Astrocyte (in vitro differentiated cells and primary cell): ENCODE measurements at places on chromosomes 2 and 18.

DNA sequence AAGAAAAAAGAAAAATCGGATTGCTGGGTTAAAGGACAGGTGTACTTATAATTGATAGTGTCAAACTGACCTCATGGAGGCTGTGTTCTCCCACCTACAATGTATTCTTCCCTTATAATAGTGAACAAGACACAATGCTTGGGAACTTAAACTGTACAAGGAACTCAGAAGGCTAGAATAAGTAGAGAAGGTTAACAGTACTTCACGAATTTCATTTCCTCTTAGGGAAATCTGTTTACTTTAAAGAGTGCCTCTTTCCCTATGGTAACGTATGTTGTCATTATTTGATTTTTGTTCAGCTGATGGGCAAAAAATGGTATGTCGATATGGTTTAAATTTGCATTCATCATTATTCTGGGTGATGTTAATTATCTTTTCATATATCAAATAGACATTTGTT is 9.2 kb upstream of the HK2 start:
- DNase-seq = no peak

DNA sequence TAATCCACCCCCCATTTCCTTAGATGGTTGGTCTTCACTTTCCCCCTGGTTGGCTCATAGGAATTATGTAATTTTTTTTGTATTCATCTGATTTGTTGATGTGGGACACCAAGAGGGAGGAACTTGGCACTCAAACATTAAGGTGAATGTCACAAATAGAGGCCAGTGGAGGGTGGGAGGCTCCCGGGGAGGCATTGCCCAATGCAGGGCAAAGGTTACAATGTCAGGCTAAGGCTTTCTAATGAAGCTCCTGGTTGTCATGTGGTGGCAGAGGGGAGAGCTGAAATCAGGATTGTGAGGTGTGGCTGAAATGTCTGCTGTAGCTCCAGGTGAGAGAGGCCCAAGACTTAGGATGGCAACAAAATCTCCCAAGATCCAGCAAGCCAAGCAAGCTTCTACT is 42.7 kb downstream of the MPHOSPH10 start:
- DNase-seq = no peak

- peak; percentile 55 for DNase-seq
Measured at GRCh38 chr2:175807031-175807873, 194.8 kb downstream of the LNPK start.

DNA sequence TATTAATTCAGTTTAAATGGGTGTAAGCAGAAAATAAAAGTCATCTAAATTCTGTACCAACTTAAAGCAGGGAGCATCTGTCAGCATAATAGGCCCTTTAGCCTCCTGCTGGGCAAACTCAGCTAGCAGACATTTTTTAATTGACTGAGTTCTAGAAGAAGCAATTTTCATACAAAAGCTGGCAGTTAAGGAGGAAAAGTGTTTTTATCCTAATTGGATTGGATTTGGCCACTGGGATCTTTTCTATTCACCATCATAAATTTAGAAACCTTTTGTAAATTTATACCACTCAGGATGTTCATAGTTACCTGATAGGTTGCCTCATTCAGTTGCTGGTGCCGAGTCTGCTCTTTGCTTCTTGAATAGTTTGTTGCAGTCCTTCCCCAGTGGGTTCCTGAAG is 262.7 kb upstream of the FSIP2 start:
- no peak for DNase-seq

GRCh38 chr2:173983391-173983871 is 18.3 kb upstream of the SP3 start:
- no peak for DNase-seq

DNA sequence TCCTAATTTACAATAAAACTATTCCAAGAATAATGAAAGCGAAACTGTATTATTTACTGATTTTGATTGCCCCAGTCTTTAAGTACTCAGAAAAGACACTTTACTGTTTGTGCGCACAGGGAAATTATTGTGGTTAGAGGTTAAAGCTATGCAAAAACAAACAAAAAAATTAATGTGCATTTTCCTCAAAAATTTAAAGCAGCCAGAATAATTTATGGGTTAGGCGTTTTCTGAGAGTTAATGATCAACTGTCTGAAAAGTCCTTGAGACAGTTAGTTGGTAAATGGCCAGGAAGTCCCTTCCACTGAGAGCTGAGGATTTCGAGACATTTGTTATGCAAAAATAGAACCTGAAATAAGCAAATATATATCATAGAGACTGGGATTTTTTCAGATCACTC is 143.3 kb downstream of the IRS1 start:
- DNase-seq = peak; percentile 55

DNA sequence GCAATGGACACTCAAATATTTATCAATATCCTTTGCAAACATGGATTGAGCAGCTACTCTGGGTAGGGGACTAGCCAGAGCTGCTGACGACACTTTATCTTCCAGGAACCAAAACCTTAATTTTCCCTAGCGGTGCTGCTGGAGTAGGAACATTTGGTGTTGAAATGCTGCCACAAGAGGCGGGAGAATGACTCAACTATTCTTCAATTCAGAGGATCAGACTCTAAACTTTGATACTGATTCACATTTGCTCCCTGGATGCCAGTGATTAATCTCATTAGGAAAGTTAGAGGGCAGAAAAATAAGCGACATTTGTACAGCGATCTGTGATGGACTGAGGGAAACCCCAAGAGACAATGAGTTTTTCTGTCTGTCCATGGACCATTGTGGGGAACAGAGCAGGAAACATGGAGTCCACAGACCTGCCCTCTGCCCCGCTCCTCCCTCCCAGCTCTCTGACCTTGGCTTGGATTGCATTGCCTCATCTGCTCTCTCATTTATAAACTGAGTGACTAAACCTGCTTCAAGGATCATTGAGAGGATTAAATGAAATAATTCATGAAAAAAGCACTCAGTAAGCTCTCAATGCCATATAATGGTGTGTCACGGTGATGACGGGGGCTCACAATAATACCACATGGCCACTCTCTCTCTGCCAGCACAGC is 12.6 kb upstream of the EPB41L3 start:
- peak; percentile 69 for DNase-seq

- DNase-seq = no peak
Measured at GRCh38 chr2:101146535-101146934, 4.6 kb downstream of the TBC1D8 start.

DNA sequence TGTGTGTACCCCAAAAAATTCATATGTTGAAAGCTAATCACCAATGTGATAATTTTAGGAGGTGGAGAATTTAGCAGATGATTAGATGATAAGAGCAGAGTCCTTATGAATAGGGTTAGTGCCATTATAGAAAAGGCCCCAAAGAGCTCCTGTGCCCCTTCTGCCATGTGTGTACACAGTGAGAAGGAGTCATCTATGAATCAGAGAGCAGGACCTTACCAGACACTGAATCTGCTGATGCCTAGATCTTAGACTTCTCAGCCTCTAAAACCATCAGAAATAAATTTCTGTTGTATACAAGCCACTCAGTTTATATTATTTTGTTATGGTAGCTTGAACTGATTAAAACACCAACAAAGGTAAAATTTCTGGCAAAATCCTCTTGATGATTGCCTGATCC is 560.0 kb upstream of the CDH2 start:
- no peak for DNase-seq

DNA sequence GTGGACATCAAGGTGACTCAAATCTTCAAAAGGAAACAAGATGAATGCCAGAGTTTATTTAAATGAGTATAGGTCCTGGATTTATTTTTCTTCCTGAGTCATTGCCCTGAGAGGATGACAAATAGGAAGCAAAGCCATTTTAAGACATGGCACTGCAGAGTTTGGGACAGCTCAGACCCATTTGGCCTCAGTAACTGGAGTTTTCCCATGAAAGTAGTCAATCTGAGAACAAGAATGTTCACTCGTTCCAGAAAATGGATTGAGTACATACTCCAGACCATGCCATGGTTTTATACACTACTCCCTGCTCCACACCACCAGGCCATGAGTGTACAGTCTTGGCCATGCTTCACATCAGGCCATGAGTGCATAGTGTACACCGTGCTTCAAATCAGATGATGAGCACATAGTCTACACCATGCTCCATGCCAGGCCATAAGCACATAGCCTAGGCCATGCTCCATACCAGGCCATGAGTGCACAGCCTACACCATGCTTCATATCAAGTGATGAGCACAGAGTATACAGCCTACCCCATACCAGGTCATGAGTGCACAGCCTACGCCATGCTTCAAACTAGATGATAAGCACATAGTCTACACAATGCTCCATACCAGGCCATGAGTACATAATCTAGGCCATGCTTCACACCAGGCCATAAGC is 202.4 kb downstream of the FBXO15 start:
- peak; percentile 49 for DNase-seq

DNA sequence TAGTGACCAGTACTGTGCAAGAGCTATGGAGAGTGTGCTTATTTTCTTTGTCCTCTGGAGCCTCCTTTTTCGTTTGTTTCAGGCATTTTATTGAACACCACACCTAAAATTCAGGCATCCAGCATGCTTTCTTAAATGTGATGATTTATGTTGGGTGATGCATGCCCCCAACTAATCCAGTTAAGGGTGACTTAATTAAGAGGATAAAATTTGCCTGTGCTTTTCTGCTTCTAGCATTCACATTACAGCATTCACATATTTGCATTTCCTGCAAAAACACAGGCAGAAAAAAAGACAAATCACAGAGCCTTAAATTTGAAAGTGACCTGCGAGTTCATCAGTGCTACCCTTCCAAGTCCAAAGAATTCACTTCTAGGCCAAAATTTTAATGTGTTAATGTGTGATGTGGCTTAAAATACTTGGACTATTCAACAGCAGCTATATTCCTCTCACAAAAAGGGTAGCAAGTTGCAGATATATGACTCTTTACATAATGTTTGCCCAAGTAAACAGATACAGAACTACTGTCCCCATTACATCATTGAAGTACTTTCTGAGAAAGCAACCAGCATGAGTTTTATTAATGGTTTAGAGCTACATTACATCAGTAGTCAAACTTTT is 286.5 kb downstream of the THSD7B start:
- DNase-seq = no peak

- peak; percentile 12 for DNase-seq
Measured at GRCh38 chr2:5250482-5250881, 441.7 kb upstream of the SOX11 start.

GRCh38 chr2:217166241-217166850 is 306.5 kb upstream of the TNP1 start:
- peak; percentile 46 for DNase-seq

GRCh38 chr2:46836295-46837111 is 79.1 kb downstream of the MCFD2 start:
- DNase-seq = peak; percentile 82

DNA sequence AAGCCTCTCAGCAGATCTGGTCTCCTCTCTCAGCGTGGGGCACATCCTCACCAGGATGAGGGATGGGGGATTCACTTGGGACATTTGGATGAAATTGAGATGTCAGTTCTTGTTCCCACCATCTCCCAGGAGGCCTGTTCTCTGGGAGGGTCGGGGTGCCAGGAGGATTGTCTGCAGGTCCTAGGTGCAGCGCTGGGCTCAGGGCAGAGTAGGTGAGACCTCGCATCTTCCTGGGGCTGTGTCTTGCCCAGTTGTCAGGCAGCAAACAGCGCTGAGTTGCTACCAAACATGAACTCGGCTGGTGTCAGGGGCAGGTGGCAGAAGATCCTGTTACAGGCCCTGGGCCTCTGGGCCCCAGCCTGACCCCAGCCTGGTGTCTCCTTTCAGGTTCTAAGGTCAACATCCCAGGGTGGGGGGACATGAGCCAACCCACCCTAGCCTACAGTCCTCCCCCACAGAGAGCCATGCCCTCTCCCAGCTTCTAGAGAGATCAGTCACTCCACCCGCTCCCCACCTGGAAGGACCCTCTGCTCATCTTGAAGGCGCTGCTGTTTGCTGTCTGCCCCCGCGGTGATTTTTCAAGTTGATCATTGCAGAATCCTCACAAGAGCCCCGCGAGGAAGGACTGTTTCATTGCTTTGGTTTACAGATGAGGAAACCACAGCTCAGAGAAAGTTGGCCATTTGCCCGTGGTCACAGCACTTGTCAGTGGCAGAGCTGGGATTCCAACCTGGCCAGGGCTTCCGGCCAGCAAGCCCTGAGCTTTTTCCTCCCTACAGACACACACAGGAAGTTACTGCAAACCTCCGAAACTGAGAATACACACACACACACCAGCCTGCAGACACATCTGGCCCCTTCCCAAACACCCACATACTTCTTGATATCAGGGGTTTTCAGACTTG is 83.9 kb downstream of the STPG4 start:
- peak; percentile 96 for DNase-seq

DNA sequence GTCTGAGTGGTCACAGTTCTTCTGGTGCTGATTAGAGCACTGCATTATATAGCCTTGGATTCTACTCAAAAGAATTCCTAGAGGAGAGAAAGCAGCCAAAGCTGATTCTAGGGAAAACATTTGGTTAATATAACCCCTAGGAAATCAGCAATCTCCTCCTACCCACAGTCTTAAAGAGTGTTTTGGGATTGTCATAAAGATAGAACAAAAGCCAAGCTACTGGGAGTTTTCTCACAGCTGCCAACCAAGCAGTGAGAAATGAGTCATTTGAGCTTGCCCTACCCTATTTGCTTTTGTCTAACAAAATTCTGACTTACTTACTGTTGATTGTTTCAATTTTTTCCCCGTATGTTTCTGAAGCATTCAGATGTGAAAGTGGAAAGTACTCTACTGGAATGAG is 469.3 kb downstream of the PLCL1 start:
- DNase-seq = peak; percentile 10

DNA sequence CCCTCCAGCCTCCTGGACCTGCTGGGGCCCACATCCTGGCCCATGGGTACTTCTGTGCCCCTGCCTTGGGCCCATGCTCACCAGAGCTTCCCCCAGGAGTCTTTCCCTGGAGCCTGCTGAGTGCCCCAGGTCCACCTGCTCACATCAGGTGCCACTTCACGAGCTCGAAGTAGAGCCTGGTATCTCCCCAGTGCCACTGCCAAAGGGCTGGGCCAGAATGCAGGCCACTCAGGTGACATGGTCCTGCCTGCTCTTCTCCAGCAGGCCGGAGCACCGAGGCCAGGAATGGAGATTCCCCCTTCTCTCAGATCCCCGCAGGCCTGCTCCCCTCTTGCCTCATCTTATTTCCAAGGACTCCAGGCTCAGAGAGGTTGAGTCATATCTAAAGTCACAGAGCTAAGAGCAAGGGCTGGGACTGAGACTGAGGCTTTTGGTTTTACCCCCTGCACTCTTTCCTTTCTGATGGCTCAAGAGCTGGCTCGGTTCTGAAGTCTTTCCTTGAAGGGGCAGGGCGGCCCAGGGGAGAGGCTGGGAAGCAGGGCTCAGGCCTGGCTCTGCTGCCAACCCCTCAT is 79.2 kb downstream of the HS1BP3 start:
- DNase-seq = no peak

- no peak for DNase-seq
Measured at GRCh38 chr2:25358836-25359235, 17.1 kb upstream of the DNMT3A start.

DNA sequence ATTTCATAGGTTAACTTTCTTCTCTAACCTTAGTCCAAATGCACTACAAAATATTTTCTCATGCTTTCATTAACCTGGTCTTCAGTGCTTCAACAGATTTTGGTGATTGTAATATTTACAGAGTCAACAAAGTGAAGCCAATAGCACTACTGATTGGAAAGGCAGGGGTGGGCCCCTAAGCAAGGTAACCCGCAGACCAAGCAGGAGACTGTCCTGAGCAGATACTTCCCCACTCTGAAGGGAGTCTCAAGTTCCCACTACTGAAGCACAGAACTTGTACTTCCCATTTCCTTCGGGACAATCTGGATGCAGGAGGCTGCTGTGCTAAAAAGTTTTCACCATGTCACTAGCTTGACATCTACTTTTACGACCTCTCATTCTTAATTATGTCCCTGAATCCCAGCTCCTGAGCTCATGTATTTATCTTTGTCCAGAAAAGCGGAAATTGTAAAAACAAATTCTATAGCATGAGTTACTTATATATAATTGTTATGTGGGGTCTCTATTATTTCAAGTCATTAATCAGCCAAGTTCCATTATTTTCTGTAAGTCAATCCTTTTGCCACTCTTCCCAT is 311.6 kb upstream of the REV1 start:
- no peak for DNase-seq
